ENCODE measurements at places on chromosomes 3 and 15. TPM values are rescaled to one million over a fixed set of nuclear protein-coding genes. Genes with fewer than 3 reads are reported as not detected.

Gene CAND2
- total RNA-seq, result 2.6 TPM

- peak; percentile 55 for DNase-seq
Measured at GRCh38 chr3:47283591-47284364, 1.0 kb downstream of the KLHL18 start.

GRCh38 chr15:81947548-81947947 lies 98.3 kb downstream of the MEX3B start:
- DNase-seq, result no peak

DNA sequence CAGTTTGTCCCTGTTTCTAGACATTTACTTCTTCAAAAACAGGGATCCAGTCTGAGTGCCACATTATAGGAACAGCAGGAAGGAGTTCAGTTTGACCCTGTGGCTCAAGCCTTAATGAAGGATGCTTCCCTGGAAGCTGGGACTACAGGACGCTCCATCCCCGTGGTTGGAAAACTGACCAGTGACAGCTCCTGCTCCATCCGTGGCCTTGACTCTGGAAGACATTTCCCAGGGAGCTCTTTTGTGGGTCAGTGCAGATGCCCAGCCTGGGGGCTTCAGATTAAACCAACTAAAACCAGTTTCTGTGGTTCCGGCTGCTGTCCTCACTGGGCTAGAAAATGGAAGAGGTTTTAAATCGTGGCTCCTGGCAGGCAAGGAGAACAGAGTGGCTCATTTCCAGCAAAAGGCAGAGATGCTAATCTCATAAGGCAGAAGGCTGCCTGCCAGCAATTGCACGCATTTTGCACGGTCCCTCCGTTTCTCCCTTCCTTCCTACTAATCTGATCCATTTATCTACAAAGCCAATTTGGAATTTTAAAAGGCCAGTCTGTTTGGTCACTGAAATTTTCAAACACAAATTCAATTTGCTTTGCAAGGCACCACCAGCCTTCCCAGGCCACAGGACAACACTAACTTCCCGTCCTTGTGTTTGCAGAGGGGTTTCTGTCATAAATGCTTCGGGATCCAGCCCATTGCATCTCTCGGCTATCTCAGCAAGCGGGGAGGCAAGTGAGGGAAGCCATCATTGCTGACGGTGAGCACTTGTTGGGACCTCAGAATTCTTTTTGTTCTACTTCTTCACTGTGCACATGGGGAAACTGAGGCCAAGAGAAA lies 6.2 kb upstream of the SSUH2 start:
- no peak for DNase-seq

Gene CCK
- not detected for total RNA-seq

DNA sequence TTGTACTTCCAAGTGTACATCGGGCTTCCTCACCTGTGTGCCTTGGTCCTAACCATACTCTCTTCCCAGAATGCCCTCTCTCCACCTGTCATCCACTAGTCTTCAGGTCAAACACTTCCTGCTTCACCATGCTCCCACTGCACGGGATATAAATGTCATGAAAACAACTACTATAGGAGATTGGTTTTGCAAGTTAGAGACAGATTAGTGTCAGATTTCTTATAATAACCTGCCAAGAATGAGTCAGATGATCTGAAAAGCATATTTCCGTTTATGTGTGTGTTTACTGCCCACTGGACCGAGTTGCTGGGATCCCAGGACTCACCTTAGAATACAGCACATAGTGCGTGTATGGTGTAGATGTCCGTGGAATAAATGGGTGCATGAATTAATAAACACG lies 21.4 kb downstream of the PLA1A start:
- no peak for DNase-seq
